ENCODE measurements at places on chromosomes 4 and X. TPM values are rescaled to one million over a fixed set of nuclear protein-coding genes. Genes with fewer than 3 reads are reported as not detected.

Gene SAGE1
- not detected for total RNA-seq

Gene COX7B2
- not detected for total RNA-seq

Gene PCDH11X
- not detected for total RNA-seq

Gene SPIN2A
- 1.00 TPM for total RNA-seq

Gene ARHGEF6
- total RNA-seq = 122 TPM

Gene FATE1
- total RNA-seq = not detected

Gene SLITRK4
- not detected for total RNA-seq

Gene AMTN
- not detected for total RNA-seq

Gene SLC9B1
- 2.3 TPM for total RNA-seq

Gene NPY5R
- not detected for total RNA-seq

Gene HSFX2
- not detected for total RNA-seq

Gene CSN1S1
- not detected for total RNA-seq

Gene FAM149A
- 0.50 TPM for total RNA-seq

Gene CDKL2
- total RNA-seq = 1.00 TPM

Gene HPSE
- 24.6 TPM for total RNA-seq

Gene ASB9
- total RNA-seq = 0.44 TPM

Gene KIAA1210
- not detected for total RNA-seq

Gene SLC9A7
- 5.3 TPM for total RNA-seq

Gene EVC2
- total RNA-seq = 0.72 TPM

All from activated CD4-positive, alpha-beta T cell treated with anti-CD3 and anti-CD28 coated beads, Interleukin-2, amount 10 ng/mL, durations not matched to agents 7 days and 5 days (primary cell).